ENCODE measurements at places on chromosomes 6 and 20.
A peak's percentile ranks its signal among the peaks of the same experiment; 100 is the strongest.

DNA sequence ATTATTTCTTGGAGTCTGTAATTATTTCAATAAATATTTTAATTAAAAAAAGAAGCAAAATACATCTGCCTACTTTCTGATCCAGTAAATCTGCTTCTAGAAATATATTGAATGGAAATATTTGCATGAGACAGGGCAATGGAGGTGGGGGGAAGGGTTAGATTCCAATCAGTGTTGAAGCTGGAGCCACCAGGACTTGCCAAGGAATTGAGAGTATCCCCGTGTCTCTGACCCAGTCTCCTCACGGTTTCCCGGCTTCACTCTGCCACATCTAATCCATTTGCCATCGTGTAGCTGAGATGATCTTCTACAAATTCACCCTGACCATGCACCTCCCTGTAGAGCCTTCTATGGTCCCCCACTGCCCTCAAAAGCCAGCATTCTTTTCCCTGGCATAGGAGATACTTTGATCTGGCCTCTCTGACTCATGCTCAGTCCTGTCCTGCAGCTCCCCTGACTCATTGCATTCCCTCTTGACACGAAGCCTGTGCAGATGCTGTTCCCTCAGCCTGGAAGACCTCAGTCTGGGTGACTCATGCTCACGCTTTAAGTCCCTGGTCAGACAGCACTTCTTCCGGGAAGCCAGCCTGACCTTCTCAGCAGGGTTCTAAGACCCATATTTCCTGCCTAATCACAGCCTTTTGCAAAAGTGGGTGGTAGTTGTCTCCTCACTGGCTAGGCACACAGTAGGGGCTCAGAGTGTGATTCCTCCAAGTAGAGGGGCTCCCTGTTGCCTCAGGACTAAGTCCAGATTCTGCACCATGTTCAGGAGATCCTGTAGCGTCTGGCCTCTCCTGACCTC lies 23.0 kb upstream of the FKBP1A start:
- no peak for DNase-seq

GRCh38 chr6:83051377-83052172 lies 14.1 kb downstream of the UBE3D start:
- DNase-seq = no peak

- no peak for DNase-seq
Observed at GRCh38 chr20:23079016-23079351, 7.1 kb downstream of the CD93 start.

- DNase-seq = no peak
Observed at GRCh38 chr6:38025451-38025850, 205.9 kb downstream of the ZFAND3 start.

DNA sequence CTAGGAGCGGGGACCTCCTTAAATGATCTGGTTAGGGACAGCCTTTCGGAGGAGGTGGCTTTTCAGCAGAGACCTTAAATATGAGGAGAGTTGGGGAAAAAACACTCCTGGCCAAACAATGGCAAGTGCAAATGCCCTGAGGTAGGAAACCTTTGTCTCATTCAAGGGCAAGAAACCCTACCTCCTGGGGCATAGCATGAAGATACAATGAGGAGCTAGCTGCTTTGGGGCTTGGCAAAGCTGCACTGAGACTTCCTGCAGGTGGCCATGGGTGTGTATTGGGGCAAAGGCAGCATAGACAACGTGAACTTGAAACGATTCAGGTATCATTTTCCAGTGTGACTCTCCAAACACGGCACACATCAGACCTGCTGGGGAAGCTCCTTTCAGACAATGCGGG lies 30.7 kb downstream of the PMEPA1 start:
- no peak for DNase-seq

GRCh38 chr6:132131758-132132157 lies 180.6 kb upstream of the CCN2 start:
- DNase-seq = peak; percentile 83

DNA sequence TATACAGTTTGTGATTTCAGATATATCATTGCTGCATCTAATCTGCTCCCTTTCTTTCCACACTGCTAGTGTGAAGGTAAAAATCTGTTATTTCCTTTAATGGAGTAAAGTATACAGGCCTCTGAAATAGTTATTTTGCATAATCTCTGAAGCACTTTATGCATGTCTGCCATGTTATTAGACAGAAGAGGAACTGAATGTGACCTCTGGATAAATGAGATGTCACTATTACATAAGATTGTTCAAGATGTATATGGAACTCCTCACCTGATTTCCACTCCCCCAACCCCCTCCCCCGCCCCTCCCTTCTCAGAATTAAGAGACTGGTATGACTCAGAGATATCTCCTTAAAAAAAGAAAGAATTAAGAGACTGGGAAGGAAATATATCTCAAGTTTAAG lies 26.3 kb downstream of the SERINC1 start:
- no peak for DNase-seq

DNA sequence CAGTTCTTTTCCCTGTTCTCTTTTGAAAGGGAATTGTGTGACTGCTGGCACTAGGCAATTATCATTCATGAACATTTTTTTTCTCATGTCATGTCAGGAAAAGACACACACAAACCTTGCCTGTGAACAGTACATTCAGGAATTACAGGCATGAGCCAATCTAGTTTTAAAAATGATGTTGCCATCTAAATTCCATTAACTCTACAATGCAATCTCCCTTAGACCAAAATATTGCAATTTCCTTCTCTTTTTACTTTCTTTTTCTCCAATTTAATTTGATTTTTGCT lies 127.5 kb upstream of the STMND1 start:
- no peak for DNase-seq

- no peak for DNase-seq
Observed at GRCh38 chr6:116697480-116697879, 16.5 kb downstream of the KPNA5 start.

DNA sequence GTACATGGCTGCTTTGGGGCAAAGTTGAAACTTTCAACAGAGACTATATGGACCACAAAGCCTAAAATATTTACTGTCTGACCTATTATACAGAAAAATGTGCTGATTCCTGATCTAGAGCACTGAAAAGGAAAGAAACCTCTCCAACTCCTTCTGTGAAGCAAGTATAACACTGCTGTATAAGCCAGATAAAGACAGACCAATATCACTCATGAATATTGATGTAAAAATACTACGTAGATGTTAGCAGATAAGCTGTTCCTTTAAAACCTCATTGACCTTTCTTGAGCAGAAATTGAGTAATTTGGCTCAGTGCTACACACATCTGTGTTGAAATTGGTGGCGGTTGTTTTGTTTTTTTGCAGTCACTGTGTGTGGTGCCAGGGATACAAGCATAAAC lies 69.9 kb upstream of the HDAC2 start:
- DNase-seq = no peak

GRCh38 chr6:112130878-112131277 lies 43.5 kb downstream of the FAM229B start:
- DNase-seq = no peak

- no peak for DNase-seq
Observed at GRCh38 chr6:54646069-54646950, 200.3 kb upstream of the FAM83B start.

GRCh38 chr6:159404296-159404695 lies 235.1 kb downstream of the FNDC1 start:
- DNase-seq = no peak

DNA sequence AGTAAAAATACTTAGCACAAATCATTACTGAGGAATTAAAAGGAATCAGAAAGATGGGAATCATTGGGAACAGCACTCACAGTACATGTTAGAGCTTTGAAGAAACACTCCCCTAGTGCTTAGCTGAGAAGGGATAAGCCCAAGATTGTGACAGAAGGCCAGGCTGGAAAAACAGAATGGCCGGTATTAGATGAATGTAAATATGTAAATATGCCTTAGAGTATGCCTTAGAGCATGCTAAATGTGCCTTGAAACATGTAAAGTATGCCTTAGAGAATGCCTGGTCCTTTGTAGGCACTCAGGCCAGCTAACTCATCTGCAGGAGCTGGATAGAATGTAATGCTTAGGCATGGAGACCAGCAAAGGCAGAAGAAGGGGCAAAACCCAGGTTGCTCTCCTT lies 10.6 kb upstream of the TENT5A start:
- no peak for DNase-seq

- DNase-seq = no peak
Observed at GRCh38 chr6:12355354-12355753, 65.2 kb downstream of the EDN1 start.

GRCh38 chr6:165091121-165091785 lies 218.2 kb downstream of the C6orf118 start:
- no peak for DNase-seq

DNA sequence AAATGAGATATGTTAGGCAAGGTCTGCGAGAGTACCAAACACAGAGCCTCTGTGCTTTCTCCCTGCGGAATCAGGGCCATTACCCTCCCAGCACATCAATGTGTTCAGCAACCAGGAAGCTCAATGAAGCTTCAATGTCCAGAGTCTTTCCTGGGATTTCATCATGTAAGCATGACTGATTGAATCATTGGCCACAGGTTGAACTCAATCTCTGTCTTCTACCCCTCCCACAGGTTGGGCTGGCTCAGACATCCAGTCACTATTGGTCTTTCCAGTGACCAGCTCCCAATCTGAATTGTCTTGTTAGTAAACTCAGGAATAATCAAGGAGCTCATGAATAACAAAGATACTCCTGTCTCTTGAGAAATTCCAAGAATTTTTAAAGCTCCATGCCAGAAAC lies 2.7 kb upstream of the DTD1 start:
- no peak for DNase-seq

DNA sequence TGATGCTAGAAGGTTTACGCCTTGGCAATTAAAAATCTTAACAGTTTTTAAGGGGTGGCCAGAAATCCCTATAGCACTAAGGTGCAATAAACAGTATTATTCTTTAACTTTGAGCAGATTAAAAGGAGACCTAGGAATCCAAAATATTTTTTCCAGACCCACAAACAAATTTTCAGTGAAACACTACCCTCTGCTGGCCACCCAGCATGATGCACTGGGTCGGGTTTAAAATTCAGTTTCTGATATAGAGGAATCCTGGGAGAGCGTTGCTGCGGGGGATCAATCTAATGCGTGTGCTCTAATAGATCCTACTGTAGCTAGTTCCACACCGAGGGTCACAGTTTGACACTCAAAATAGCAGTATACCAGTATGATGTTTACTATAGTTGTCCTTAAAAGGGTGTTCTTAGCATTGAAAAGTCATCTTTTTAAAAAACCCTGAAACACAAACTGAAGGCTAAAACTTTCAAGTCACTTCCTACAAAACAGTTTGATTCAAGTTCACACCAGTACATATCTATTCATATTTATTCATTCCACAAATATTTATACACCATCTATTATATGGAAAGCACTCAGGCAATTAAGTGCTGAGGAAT lies 10.2 kb downstream of the UBE3D start:
- DNase-seq = no peak

DNA sequence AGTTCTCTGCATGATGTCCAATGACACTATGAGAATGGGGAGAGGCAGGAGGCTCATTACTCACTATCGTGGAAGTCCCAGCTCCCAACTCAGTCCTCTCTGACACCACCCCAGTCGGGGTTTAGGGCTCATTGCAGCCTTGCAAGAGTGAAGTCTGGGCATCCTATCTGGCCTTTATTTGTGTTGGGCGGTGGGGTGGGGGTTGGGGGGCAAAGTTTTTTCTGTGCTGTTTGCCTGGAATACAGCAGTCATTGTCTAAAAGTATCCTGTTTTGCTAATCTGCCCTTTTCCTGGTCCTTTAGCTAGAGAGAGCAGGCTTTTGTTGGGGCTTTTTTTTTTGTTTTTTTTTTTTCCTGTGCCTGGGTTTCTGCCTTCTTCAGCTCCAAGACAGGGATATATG lies 174.2 kb downstream of the MYLK4 start:
- DNase-seq = no peak

- no peak for DNase-seq
Observed at GRCh38 chr6:162068340-162068739, 659.2 kb downstream of the PRKN start.

GRCh38 chr6:121920616-121921015 lies 478.8 kb upstream of the HSF2 start:
- no peak for DNase-seq

- DNase-seq = no peak
Observed at GRCh38 chr6:170156448-170157375, 134.2 kb downstream of the DLL1 start.

DNA sequence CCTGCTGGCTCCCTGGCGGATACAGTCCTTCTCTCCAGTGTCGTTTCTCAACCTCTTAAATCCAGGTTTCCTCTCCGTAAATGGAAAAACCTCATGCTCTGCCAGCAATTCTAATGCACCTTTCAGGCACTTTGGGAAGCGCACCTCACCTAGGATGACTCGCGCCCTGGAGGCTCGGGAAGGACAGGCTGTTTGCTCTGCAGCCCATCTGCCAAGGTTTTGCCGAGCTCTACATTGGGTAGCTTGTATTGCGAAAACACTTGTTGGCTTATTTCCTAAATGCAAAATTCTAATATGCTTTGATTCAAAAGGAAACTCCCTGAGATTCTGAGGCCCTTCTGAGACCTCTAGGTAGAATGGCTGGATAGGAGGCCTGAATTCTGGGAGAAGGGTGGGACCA lies 102.6 kb upstream of the MLN start:
- DNase-seq = no peak

- DNase-seq = no peak
Observed at GRCh38 chr6:139173172-139173571, 38.3 kb downstream of the HECA start.

DNA sequence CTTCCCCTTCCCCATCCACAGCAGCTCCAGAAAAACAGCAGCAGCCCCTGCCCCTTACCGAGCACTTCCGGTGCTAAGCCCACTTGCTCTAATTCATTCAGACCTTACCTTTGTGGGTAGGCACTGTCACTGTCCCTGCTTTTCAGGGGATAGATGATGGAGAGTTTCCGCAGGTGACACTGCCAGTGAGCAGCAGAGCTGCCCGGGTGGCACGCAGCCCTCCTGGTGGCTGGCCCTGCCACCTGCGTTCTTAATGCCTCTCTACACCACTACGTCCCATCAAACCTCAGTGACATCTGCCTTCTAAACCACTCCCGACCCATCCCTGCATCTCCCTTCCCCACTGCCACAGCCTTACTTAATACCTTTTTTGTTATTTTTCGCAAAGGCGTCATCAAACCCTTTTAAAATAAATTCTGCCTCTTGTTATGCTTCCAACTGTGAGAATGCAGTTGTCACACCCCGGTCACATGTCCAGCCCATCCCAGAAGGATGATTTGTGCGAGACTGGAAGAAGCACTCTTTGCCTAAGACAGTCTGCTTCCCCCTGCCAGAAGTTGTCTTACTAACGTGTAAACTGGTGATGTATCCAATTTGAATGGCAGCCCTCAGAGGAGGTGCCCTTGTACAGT lies 89.7 kb downstream of the NFATC2 start:
- no peak for DNase-seq

- no peak for DNase-seq
Observed at GRCh38 chr20:9088556-9088955, 19.7 kb downstream of the PLCB4 start.

DNA sequence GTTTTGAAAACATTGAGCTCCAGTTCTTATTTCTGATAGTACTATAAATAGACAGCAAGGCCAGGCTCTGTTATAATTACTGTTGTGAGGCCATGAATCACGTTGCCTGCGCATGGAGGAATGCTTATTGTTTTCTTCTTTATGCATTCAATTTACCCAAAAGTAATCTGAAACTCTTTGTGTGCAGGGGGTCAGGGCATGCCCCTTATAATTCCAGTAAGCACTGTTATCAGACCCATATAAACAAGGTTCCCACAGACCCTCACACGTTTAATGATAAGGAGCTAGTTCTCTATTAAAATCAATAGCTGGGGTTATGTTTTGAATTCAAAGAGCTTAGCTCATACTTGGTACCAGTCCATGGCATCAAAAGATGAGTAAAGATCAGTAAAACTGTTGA lies 174.8 kb upstream of the ARG1 start:
- DNase-seq = no peak

All from NCI-H524 treated with DMSO at 0.1 percent for 48 hours (cell line).